ENCODE measurements at places on chromosomes 5 and 9. TPM values are rescaled to one million over a fixed set of nuclear protein-coding genes. Genes with fewer than 3 reads are reported as not detected.

- peaks cover 15% of the 10 kb centered on the region for H3K4me1 ChIP-seq
- no peak overlapping the region for H3K4me3 ChIP-seq
- no peak overlapping the region for H3K27ac ChIP-seq
- no peaks in the 10 kb centered on the region for H3K36me3 ChIP-seq
- no peaks in the 10 kb centered on the region for H3K27me3 ChIP-seq
Measured at GRCh38 chr5:78541086-78541654, 107.4 kb downstream of the LHFPL2 start.

GRCh38 chr5:164204338-164204946 is 699.0 kb downstream of the MAT2B start:
- no peaks in the 10 kb centered on the region for H3K36me3 ChIP-seq
- no peak overlapping the region for H3K4me3 ChIP-seq
- H3K27ac ChIP-seq, result no peak overlapping the region
- no peaks in the 10 kb centered on the region for H3K4me1 ChIP-seq
- H3K27me3 ChIP-seq, result no peaks in the 10 kb centered on the region
- peak; percentile 52 for DNase-seq

DNA sequence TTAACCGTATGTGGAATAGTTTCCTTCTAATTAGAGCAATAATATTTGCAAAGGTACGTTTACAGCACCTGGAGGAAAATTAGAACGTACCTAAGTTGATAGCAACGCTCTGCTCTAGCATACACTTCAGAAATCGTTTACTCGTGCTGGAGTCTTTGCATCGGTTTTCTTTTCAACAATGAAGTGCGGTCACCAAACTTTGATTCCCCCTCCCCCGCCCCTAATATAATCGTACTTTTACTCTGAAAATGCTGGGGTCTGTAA is 506 bp downstream of the ADAMTS19 start:
- no peak overlapping the region for H3K4me3 ChIP-seq
- no peaks in the 10 kb centered on the region for H3K36me3 ChIP-seq
- DNase-seq, result no peak
- no peak overlapping the region for H3K27ac ChIP-seq

DNA sequence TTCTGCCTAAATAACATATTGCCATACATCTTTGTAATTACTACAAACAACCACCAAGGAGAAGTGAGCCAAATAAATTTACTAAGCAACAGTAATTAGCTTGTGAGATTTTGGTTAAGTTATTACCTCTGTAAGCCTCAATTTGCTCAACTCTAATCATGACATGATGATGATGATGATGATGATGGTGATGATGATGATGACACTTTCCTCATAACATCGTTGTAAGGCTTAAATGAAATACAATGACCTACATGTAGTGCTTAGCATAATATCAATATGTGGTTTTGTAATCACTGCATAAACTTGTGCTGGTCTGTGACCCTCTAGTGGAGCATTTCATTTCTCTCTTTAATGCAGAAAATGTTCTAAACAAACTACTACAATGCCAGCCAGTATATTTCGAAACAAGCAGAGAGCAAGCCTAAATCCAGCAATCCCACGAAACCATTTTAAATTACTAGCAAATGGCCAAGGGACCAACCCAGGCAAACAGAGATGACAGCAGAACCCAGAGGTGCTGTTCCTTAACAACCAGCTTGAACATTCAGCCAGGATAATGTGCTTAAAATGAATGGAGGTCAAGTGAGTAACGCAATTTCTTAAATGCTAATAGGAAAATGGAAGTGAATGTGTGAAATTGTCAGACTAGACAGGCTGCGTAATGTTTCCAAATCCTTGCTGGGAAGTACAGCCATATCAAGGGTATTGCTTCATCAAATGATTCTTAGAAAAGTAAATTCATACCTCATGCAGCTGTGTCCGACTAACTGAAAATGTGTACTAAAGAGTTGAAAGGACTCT is 281.9 kb upstream of the PUM3 start:
- peaks cover 6% of the 10 kb centered on the region for H3K27me3 ChIP-seq
- peak; percentile 2 for DNase-seq
- H3K4me3 ChIP-seq, result no peak overlapping the region
- H3K36me3 ChIP-seq, result no peaks in the 10 kb centered on the region

- no peak for DNase-seq
- H3K27me3 ChIP-seq, result no peaks in the 10 kb centered on the region
- no peaks in the 10 kb centered on the region for H3K36me3 ChIP-seq
- no peak overlapping the region for H3K4me3 ChIP-seq
Measured at GRCh38 chr9:109941771-109942170, 161.8 kb downstream of the PALM2AKAP2 start.

DNA sequence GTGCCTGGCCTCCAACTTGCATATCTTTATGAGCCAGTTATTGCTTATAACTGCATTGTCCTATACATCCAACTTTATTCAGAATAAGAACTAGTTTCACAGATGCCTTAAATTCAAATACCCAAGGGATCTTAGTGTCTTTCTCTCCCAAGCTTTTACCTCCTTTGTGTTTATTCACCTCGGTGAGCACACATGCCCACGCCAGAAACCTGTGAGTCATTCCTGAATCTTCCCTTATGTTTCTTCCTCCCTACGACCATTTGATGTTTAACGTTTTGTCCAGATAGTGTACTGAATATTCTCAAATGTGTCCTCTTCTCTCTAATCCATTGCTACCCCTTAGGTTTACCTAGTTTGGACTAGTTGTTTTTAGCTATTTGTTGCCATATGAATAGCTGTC is 55.5 kb upstream of the MEGF10 start:
- DNase-seq, result no peak
- H3K4me1 ChIP-seq, result no peaks in the 10 kb centered on the region
- H3K27me3 ChIP-seq, result peaks cover 11% of the 10 kb centered on the region
- H3K4me3 ChIP-seq, result no peak overlapping the region
- no peaks in the 10 kb centered on the region for H3K36me3 ChIP-seq
- H3K27ac ChIP-seq, result no peak overlapping the region

GRCh38 chr9:79012561-79012960 is 559.2 kb upstream of the TLE4 start:
- DNase-seq, result peak; percentile 77
- no peaks in the 10 kb centered on the region for H3K36me3 ChIP-seq
- no peaks in the 10 kb centered on the region for H3K27me3 ChIP-seq
- peak overlapping the region; percentile 21 for H3K27ac ChIP-seq

- no peaks in the 10 kb centered on the region for H3K27me3 ChIP-seq
- no peaks in the 10 kb centered on the region for H3K4me1 ChIP-seq
- H3K27ac ChIP-seq, result no peak overlapping the region
Measured at GRCh38 chr5:174166231-174167079, 120.9 kb downstream of the NSG2 start.

DNA sequence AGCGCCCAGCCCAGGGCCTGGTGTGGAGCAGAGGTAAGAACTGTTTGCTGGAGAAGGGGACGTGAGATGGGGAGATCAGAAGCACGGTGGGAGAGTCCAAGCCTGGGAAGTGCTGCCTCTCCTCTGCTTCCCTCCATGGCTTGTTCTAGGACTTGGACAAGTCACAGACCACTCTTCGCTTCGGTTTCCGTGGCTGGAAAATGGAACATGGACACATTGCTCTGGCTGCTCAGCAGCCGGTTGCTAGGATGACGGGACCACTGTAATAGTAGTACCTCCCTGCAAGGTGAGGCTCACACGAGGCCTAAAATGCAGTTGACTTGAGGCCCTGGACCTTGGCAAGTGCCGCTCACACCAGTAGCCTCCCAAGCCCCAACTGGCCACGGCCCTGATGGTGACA is 175.8 kb upstream of the FSTL4 start:
- no peaks in the 10 kb centered on the region for H3K4me1 ChIP-seq
- H3K36me3 ChIP-seq, result no peaks in the 10 kb centered on the region
- no peak overlapping the region for H3K4me3 ChIP-seq
- H3K27ac ChIP-seq, result no peak overlapping the region

GRCh38 chr9:87271696-87272477 is 225.8 kb upstream of the DAPK1 start:
- peaks cover 86% of the 10 kb centered on the region for H3K4me1 ChIP-seq
- no peaks in the 10 kb centered on the region for H3K36me3 ChIP-seq
- no peak overlapping the region for H3K27ac ChIP-seq
- DNase-seq, result no peak

DNA sequence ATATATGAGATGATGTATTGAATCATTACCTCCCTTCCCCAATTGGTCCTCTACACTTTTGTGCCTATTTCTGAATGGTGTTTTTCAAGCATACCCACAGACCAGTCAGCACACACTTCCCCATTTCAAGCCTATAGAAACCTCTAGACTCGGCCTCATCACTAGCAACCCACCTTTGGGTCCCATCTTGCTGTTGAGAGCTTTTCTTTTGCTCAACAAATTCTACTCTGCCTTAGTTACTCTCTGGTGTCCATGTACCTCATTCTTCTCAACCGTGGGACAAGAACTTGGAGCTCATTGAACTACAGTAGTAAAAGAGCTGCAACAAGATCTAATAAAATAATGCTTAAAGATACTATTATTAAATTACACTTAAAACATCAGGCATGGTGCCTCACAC is 49.0 kb upstream of the KDM4C start:
- DNase-seq, result no peak
- H3K27ac ChIP-seq, result no peak overlapping the region
- no peak overlapping the region for H3K4me3 ChIP-seq
- no peaks in the 10 kb centered on the region for H3K36me3 ChIP-seq
- H3K27me3 ChIP-seq, result no peaks in the 10 kb centered on the region
- no peaks in the 10 kb centered on the region for H3K4me1 ChIP-seq

The CDX1 gene
- not detected for polyA plus RNA-seq

The ARHGAP26 gene
- polyA plus RNA-seq, result 1.7 TPM

The OSMR gene
- polyA plus RNA-seq, result 37.1 TPM

The SPRY4 gene
- polyA plus RNA-seq, result 9.2 TPM
